ENCODE measurements at places on chromosomes 2 and 18.

DNA sequence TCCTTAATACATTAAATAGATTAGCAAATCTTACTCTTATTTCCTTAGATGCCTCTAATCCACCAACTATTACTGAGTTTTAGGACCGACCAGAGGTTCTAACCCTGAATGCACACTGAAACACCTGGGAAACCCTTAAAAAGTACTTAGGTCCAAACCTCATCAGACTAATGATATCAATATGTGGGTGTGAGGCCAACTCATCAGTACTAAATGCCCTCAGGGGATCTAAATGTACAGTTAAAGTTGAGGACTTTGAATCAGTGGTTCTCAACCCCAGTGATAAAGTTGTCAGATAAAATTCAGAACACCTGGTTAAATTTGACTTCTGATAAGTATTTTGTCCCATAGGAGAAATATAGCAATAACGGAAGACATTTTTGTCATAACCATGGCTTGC is 20.9 kb downstream of the MMADHC start:
- no peak for DNase-seq

DNA sequence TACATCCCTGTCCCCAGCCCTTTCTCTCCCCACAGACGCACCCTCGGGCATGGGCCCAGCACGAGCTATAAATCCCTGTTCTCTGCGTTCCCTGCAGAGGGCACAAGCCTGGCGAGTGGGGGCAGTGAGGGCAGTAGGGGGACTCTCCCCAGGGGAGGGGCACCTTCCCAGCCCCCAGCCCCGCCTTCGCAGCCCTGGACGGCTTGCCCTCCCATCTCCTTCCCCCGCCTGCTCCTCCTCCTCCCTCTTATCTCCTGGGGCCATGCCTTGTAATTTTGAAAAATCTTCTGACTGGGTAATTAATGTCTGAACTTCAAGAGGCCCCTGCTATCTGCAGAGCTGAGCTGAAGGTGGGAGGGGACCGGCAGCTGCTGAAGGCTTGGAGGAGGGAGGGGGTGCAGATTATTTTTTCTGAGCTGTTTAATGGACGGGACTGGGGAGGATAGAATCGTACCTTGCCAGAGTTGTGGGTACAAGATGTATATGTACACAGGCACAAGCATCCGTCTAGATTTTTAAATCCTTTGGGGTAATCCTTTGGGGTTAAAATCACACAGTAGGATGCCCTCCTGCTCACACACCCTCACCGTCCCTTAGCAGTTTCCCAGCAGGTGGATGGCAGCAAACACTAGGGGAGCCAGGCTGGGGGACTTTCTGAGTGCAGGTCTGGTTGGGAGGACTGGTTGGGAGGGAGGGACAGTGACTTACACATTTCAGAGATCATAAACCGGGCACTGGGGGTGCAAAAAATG is 121.9 kb downstream of the SMAD7 start:
- no peak for DNase-seq

GRCh38 chr2:235836491-235836911 is 331.7 kb downstream of the GBX2 start:
- no peak for DNase-seq

- no peak for DNase-seq
These were observed 345.6 kb downstream of the GRB14 start for GRCh38 chr2:164275659-164276058.

DNA sequence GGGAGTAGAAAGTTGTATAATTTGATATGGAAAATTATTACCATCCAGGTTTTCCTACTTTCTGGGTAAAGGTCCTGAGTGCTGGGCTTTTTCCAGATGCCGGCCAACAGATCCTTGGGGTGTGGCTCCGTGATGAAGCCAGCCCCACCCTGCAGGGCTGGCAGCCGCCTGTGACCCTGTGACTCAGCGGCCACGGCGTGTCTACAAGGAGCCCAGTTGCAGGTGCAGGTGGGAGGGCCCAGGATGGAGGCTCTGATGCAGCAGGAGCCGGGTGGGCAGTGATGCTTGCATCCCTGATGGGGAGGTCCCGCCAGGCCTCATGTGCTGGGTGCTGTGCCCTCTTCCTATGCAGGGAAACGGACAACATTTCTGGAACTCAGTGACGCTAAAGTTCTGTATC is 96.0 kb upstream of the ALKAL2 start:
- DNase-seq: no peak

DNA sequence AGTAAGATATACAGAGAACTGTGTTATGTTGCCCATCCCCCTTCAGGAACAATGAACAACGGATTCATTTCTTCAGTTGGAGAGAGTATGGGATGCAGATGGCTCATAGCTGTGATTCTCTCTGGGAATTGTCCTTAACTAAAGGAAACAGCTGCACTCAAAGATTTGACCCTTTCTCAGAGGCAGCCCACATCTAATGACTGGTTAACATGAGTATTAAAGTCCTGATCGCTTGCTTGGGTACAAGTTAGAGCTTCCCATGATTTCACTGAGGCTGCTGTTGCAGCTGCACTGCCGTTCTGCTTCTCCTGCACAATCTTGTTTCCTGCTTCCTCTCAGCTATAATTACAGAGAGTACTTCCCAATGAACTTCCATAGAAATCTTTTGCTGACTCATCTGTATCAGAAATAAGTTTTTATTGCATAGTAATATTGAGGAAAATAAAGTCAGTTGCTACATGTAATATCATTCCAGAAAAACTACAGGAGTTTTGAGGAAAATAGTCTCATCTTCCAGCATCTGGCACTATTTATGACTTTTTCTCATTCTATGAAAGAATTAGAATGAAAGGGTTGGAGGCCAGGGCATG is 12.8 kb upstream of the SCN9A start:
- no peak for DNase-seq

- DNase-seq: no peak
These were observed 45.4 kb upstream of the LRATD1 start for GRCh38 chr2:14587119-14587518.

DNA sequence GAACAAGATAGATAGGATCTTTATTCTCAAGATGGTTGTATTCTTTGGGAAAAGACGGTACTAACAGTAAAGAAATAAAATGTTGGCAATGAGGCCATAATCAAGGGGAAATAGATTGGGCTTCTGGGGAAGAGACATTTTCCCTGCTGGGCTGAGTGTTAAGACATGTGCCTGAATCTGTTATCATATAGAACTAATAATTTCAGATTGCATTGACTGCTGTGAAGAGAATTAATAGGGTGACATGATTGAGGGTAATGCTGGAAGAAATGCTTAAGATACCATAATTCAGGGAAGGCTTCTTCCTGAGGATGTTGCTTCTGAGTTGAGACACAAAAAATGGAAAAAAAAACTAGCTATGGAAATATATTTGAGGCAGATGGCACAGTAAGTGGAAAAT is 105.0 kb downstream of the PTH2R start:
- DNase-seq: no peak

- DNase-seq: no peak
These were observed 112.2 kb upstream of the TTC39C start for GRCh38 chr18:23902396-23902795.

DNA sequence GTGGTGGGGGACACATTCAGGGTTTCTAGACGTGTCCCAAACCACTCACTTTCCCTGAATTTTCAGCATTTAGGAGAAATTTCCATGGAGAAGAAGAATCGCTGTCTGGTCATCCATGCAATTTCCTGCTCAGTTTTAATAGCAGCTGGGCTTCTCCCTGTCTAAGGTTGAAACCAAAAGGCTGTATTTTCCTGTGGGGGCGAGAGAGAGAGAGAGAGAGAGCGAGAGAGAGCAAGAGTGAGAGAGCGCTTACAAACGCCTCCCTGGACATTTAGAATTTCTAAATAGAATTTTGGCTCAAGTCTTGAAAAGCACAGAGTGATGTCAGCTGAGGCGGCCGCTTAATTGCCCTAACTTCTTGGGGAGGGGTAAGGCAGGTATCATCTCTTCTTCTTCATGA is 110.8 kb downstream of the SETBP1 start:
- DNase-seq: no peak

GRCh38 chr2:229725716-229726574 is 11.6 kb upstream of the DNER start:
- no peak for DNase-seq

DNA sequence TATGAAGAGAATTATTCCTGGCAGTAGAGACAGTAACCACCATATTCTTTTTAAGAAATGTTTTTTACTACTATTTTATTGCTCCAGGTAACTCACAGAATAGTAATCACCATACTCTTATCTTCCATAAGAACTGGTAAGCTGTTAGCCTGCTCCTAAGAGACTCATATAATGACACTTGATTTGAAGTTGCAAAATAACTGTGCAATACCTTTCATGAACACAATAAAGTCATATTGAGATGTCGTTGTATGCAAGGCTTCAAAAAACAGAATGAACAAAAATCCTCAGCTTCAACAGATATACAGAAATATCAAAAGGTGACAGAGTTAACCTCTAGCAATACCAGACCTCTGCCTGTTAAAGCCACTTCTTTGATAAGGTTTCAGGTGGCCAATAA is 360.1 kb downstream of the NBAS start:
- DNase-seq: no peak

DNA sequence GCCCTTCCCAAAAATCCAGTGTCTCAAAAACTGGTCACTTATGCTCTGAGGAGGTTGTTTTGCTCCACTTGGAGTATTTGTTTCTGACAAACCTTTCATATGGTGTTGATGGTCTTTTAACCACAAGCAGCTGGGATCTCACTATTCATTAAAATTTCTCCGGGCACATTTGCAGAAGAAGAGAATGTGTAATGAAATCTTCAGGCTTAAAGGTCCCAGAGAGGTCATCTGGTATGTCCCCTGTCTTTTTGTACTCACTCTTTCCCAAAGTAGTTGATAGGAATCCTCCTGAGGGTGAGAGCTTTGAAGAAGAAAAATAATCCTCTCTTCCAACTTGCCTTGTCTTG is 430.8 kb downstream of the SETBP1 start:
- no peak for DNase-seq

GRCh38 chr18:37398248-37398920 is 167.2 kb downstream of the CELF4 start:
- DNase-seq: no peak

DNA sequence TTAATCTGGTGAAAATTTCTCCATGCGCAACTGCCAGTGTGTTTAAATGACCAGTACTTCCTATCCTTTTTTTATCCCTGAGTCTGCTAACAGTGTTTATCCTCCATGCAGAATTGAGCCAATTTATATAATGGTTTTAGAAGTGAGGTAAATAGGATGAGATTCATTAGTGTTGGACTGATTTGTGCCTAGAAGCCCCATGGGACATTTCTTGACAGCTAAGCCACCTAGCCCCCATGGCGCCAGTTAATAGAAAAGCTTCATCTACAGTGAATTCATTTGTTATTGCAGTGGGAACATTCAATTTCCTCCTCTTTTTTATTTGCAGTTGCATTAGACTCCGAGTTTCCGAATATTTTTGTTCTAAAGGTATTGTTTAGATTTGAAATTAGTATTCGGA is 175.6 kb downstream of the ARL6IP6 start:
- DNase-seq: no peak
